ENCODE measurements at places on chromosomes 2 and 18. TPM values are rescaled to one million over a fixed set of nuclear protein-coding genes. Genes with fewer than 3 reads are reported as not detected.

DNA sequence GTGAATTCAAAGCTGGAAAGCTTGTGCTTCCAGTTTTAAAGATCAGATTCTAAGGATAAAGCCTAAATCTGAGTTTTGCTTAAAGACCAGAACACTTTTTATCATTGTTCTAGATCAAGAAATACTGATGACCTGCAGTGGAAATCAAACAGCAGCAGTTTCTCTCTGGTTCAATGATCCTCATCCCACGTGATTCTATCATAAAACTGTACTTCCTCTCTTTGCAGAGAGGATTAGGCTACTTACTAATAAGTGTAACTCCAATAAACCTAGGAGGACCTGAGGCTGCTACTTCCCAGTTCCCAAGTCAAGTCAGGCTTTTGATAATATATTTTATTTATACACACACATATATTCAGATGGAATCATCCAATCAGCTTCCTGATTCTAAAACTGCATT is 81.9 kb downstream of the TCF4 start:
- H3K4me1 ChIP-seq, result peaks cover 12% of the 10 kb centered on the region
- no peaks in the 10 kb centered on the region for H3K36me3 ChIP-seq
- H3K27ac ChIP-seq, result no peak overlapping the region
- no peak overlapping the region for H3K4me3 ChIP-seq
- no peak for DNase-seq

GRCh38 chr2:63743170-63743981 is 98.3 kb upstream of the UGP2 start:
- H3K27ac ChIP-seq, result no peak overlapping the region
- H3K27me3 ChIP-seq, result peaks cover 1% of the 10 kb centered on the region
- H3K36me3 ChIP-seq, result no peaks in the 10 kb centered on the region
- DNase-seq, result no peak
- no peaks in the 10 kb centered on the region for H3K4me1 ChIP-seq

DNA sequence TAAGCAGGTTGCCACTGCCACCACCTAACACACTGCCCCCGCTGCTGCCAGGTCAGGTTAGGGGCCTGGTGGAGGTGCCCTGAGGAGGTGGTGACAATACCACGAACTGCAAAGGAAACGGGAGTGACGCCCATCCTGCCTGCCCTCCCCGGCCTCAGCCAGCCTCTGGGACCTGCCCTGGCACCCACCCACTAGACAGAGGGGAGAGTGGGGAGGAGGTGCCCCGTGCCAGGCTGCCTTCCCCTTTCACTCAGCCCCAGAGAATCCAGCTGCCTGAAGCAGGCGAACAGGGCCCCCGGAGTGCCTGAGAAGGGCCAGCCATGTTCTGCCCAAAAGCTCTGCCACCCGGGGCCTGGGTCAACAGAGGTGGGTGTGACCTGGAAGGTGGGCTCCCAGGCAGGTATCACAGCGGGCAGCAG is 44.5 kb upstream of the FOSL2 start:
- H3K27me3 ChIP-seq, result no peaks in the 10 kb centered on the region
- H3K27ac ChIP-seq, result peak overlapping the region; percentile 72
- no peaks in the 10 kb centered on the region for H3K36me3 ChIP-seq
- H3K4me1 ChIP-seq, result peaks cover 36% of the 10 kb centered on the region
- DNase-seq, result peak; percentile 88
- H3K4me3 ChIP-seq, result peak overlapping the region; percentile 43

DNA sequence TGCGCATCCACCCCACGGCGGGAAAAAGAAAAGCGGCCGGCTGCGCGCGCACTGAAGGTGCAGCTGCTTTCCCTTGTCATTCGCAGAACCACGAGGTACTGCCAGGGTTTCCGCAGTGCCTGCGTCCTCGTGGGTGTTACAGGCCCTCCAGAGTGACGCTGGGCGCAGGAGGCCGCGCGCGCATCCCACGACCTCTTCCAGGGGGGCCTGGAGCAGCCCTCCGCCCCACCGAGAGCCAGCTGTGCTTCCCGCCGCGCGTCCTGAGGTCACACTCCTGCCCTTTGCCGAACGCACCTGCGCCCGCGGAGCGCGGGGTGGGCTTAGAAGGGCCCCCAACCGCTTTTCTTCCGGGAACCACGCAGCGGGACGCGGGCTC is 378 bp upstream of the IAH1 start:
- H3K4me1 ChIP-seq, result peaks cover 40% of the 10 kb centered on the region
- peak overlapping the region; percentile 83 for H3K27ac ChIP-seq
- H3K27me3 ChIP-seq, result no peaks in the 10 kb centered on the region
- peak overlapping the region; percentile 72 for H3K4me3 ChIP-seq

DNA sequence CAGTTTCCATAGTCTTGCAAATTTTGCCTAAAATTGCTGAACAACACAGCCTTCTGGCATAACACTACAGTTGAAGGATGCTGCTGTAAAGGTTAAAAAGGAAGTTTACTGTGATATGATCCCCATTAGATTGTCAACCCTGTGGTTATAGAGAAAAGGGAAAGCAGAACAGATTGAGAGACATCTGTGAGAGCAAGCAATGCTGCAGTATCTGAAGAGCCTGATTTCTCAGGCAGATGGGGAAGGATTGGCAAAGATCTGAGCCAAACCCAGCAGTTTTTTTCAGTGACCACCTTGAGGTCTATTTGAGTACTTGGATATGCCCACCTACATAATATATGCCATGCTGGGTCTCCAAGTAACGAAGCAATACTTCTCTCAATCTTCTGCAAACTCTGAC is 8.5 kb upstream of the ST8SIA3 start:
- DNase-seq, result no peak
- H3K4me3 ChIP-seq, result no peak overlapping the region
- no peaks in the 10 kb centered on the region for H3K4me1 ChIP-seq
- H3K27ac ChIP-seq, result no peak overlapping the region
- peaks cover 23% of the 10 kb centered on the region for H3K27me3 ChIP-seq

DNA sequence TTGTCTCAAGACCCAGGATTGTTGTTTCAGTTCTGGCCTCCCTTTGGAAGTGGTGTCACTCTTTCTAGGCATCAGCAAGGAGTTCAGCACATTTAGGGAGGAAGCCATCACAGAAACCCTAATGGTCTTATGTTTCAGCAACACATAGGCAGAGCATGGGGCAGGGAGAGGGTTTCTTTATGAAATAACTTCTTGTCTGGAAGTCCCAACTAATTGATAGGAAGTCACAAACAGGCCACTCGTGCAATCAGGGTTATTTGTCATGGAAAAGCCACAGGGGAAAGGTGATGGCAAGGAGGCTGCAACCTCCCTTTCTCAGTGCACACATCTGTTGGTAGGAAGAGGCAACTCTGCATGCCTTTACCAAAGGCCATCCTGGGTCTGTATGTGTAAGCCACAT is 103.0 kb downstream of the BCL11A start:
- no peak overlapping the region for H3K27ac ChIP-seq
- H3K4me3 ChIP-seq, result no peak overlapping the region
- H3K4me1 ChIP-seq, result peaks cover 5% of the 10 kb centered on the region
- H3K27me3 ChIP-seq, result no peaks in the 10 kb centered on the region
- no peak for DNase-seq
- H3K36me3 ChIP-seq, result no peaks in the 10 kb centered on the region

DNA sequence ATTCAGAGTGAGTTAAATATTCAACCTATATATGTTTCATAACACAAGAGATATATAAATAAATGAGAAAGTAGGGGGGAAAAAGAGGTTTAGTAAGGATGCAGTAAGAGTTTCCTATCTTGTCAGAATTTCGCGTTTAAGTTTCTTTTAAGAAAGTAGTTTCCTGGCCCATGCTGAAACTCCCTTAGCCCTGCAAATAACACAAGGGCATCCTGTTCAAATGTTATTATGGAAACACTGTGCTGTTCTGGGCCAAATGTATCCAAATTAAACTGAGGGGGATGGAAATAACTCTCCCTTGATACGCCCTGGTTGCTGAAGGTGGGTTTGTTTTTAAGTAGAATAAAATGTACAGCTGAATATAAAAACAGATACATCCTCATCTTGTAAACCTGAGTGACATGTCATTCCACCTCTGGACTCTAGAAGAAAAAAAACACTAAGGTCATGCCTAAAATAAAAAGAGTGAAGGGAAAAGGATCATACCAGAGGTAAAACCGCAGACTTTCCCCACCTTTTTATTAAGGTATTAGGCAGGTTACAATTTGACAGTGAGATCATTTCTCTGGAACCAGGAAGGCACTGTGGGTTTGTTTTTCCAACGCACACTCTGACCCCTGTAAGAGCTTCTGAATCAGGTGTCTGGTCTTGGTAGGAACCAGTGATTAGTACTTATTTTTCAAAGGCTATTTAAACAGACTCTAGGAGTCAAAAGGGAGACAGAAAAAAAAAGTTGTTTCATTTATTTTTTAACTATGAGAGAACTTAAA is 16.7 kb downstream of the BCL2 start:
- peak overlapping the region; percentile 89 for H3K27ac ChIP-seq
- DNase-seq, result peak; percentile 39
- H3K4me3 ChIP-seq, result peak overlapping the region; percentile 44
- H3K4me1 ChIP-seq, result peaks cover 89% of the 10 kb centered on the region
- H3K27me3 ChIP-seq, result no peaks in the 10 kb centered on the region

DNA sequence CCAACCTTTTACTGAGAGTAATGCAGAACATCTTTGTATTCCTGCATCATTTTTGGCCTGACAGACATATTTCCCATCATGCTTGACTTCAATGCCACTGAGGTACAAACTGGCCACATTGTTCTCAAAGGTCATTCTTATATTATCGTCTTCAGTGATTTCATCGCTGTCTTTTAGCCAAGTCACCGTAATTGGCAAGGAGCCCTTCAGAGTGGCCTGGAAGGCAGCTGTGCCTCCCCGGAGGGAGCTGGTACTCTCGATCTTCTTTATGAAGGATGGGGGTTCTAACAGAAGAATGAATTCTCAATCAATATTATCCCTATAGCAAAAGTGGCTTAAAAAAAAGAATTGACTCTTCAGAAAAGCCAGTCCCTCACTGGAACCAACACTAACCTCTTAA is 75.9 kb downstream of the TTN start:
- H3K4me1 ChIP-seq, result no peaks in the 10 kb centered on the region
- no peaks in the 10 kb centered on the region for H3K27me3 ChIP-seq
- H3K4me3 ChIP-seq, result no peak overlapping the region
- no peak overlapping the region for H3K27ac ChIP-seq
- no peak for DNase-seq

DNA sequence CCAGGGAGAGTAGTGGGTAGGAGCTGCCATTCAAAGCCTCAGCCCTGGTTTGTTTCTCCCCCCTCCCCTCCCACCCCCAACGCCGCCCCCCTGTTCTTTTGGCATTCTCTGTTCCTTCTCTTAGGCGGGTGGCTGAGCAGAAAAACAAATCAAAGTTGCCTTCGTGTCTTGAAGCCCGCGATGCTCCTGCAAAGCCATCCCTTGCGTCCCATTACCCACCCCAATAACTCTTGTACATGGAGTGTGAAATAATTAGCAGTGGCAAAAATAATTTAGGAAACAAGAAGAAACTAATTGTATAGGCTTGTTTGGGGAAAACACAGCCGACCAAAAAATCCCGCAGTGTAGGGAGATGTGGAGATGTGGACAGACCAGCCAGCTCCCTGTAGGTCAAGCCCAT is 59.6 kb downstream of the CELF4 start:
- no peaks in the 10 kb centered on the region for H3K36me3 ChIP-seq
- DNase-seq, result no peak
- no peak overlapping the region for H3K27ac ChIP-seq
- no peak overlapping the region for H3K4me3 ChIP-seq
- H3K27me3 ChIP-seq, result peaks cover 2% of the 10 kb centered on the region

GRCh38 chr2:212328136-212328535 is 210.5 kb downstream of the ERBB4 start:
- no peaks in the 10 kb centered on the region for H3K36me3 ChIP-seq
- H3K27me3 ChIP-seq, result no peaks in the 10 kb centered on the region
- H3K4me1 ChIP-seq, result no peaks in the 10 kb centered on the region
- no peak overlapping the region for H3K27ac ChIP-seq

GRCh38 chr18:22020867-22021370 is 148.5 kb upstream of the GATA6 start:
- H3K4me3 ChIP-seq, result no peak overlapping the region
- DNase-seq, result no peak
- H3K36me3 ChIP-seq, result no peaks in the 10 kb centered on the region
- no peaks in the 10 kb centered on the region for H3K4me1 ChIP-seq
- H3K27ac ChIP-seq, result no peak overlapping the region
- peaks cover 2% of the 10 kb centered on the region for H3K27me3 ChIP-seq

- H3K27me3 ChIP-seq, result no peaks in the 10 kb centered on the region
- peaks cover 89% of the 10 kb centered on the region for H3K36me3 ChIP-seq
- H3K4me1 ChIP-seq, result peaks cover 58% of the 10 kb centered on the region
- H3K27ac ChIP-seq, result peak overlapping the region; percentile 65
- H3K4me3 ChIP-seq, result no peak overlapping the region
Observed at GRCh38 chr2:190996338-190996946, 17.5 kb downstream of the STAT1 start.

DNA sequence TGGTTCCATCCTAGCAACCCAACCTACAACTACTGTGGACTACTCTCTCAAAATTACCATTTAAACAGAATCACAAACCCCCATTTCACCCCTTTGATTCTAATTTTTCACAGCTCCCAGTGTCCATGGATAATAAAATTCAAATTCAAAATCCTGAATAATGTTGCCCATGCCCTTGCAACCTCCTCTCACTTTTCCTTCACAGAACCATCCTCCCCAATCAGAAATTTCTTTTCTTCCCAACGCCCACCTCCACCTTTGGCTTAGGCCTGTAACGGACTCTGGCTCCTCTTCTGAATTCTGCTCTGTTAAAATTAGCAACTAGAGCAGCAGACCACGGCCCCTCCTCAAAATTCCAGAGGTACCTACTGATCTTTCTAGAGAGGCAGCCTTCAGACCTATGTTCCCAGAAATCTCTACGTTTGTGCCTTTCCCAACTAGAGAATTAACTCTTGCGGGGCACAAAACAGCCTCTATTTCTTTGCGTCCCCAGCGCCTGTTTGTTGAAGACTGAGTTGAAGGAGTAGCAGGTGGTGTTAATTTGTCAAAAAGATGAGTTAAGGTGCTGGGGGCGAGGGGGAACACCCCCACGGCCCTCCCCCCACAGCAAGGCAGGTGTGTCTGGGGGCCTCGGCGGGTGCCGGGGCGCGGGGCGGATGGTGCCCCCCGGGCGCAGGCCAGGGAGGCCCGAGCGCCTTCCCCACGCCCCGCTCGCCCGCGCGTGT is 428 bp upstream of the MAP3K20 start:
- no peaks in the 10 kb centered on the region for H3K36me3 ChIP-seq
- H3K27ac ChIP-seq, result peak overlapping the region; percentile 69
- peak overlapping the region; percentile 71 for H3K4me3 ChIP-seq
- peaks cover 39% of the 10 kb centered on the region for H3K27me3 ChIP-seq
- peaks cover 14% of the 10 kb centered on the region for H3K4me1 ChIP-seq

- no peak overlapping the region for H3K4me3 ChIP-seq
- no peaks in the 10 kb centered on the region for H3K4me1 ChIP-seq
- no peak overlapping the region for H3K27ac ChIP-seq
- no peaks in the 10 kb centered on the region for H3K36me3 ChIP-seq
- no peaks in the 10 kb centered on the region for H3K27me3 ChIP-seq
Observed at GRCh38 chr2:57696016-57696415, 350.6 kb upstream of the VRK2 start.

DNA sequence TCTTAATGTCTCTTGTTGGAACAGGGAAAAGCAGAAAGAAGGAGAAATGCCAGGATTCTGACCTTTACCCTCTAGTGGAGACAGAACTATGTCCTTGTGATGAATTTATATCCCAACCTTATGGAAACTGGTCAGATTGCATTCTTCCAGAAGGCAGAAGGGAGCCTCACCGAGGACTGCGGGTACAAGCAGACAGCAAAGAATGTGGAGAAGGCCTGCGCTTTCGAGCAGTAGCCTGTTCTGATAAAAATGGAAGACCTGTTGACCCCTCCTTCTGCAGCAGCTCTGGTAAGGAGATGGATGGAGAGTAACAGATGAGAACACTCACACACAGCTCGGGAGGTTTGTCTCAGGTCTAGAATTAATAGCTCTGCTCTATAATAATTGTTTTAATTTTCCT is 552.7 kb upstream of the HNMT start:
- no peaks in the 10 kb centered on the region for H3K4me1 ChIP-seq
- H3K27me3 ChIP-seq, result no peaks in the 10 kb centered on the region
- DNase-seq, result no peak

DES gene
- total RNA-seq, result not detected

IL37 gene
- not detected for total RNA-seq

CFC1 gene
- not detected for total RNA-seq

SPP2 gene
- total RNA-seq, result not detected

ST3GAL5 gene
- total RNA-seq, result 21.5 TPM

COL4A3 gene
- total RNA-seq, result not detected

UGGT1 gene
- total RNA-seq, result 51.6 TPM
